Stimulated activated CD8-positive, alpha-beta memory T cell treated with anti-CD3 and anti-CD28 coated beads, Interleukin-7, amount 100 ng/mL, for 24 hours (primary cell): ENCODE measurements at places on chromosomes 4 and X.

GRCh38 chrX:356385-357034 is 30.2 kb downstream of the PPP2R3B start:
- no peak for DNase-seq

- DNase-seq: no peak
Measured at GRCh38 chrX:37361596-37361995, 12.4 kb downstream of the PRRG1 start.

- no peak for DNase-seq
Measured at GRCh38 chrX:111354496-111354895, 57.5 kb downstream of the DCX start.

- DNase-seq: no peak
Measured at GRCh38 chr4:83358410-83358809, 23.8 kb upstream of the HPSE start.

- DNase-seq: no peak
Measured at GRCh38 chrX:96776966-96777365, 92.3 kb downstream of the DIAPH2 start.

DNA sequence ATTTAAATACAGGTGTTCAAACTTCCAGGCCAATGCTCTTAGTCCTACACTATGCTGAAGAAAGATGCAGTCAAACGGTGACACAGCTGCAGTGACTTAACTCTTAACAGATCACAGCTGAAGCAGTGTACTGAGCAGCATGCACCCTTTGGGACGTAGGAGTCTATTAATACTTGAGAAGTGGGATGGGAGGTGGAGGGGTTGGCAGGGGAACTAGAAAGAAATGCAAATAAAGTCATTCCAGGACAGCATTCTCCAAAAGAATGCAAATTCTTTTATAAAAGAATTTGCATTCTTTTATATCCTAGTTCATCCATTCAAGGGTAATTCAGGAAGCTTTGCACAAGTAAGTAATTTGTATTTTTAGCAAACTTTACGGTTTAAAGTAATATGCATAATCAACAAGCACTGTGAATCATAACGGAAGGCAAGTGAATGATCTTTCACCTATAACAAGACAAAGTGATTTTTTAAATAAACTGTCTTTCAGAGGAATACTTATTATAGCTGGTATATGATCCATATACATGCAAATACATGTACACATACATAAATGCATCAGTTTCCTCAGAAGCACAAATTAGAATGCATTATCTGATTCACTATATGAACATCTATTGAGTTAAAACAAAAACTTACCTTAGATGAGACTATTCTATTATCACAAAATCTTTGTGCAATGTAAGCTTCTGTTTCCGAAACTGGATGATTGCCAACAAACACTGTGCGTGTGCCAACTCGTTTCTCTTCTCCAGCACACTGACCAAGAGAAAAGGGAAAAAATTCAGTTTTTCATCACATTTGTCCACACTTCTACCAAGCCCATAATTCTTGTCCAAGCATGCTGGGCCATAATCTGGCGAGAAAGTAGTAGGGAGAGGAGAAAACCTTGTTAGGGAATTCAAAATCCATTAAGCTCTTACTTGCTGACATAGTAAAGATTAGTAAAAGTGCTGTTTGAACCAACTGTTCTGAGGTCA is 106.5 kb downstream of the ATP11C start:
- DNase-seq: no peak

DNA sequence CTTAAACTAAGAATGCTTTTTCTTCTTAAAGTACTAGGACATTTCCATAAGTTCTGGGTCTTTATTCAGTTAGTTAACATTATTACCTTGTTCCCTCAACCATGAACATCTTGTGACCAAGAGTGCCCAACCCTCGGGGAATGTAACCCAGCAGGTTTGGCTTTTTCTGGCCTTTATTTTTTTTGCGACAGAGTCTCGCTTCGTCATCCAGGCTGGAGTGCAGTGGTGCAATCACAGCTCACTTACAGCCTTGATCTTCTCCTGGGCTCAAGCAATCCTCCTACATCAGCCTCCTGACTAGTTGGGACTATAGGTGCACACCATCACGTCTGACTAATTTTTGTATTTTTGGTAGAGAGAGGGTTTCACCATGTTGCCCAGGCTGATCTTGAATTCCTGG is 65.1 kb downstream of the USP11 start:
- DNase-seq: no peak

- no peak for DNase-seq
Measured at GRCh38 chr4:145420595-145421214, 60.9 kb upstream of the SMAD1 start.

DNA sequence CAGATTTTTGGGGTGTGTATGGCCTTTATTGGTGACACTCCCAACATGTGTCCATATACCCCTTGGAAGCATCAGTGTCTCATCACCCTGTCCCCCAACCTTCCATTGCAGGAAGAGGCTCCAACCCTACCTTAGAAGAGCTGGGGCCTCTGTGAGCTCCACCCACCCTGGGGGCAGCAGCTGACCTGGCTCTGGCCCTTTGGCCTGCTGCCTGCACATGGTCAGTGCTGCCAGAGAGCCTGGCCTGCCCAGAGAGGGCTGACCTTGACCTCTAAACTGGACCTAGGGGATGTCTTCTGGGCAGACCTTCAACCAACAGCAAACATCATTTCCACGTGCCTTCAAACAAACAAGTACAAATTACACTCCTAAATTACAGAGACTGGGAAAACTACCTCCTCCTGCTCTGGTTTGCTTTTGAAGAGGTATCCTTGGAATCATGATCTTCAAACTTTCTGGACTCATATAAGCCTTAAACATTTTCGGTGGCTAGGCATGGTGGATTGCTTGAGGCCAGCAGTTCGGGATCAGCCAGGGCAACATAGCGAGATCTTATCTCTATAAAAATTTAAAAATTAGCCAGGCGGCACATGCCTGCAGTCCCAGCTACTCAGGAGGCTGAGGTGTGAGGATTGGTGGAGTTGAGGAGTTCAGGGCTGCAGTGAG is 27.3 kb upstream of the KIAA0232 start:
- no peak for DNase-seq

GRCh38 chr4:74133786-74134499 is 24.0 kb upstream of the MTHFD2L start:
- DNase-seq: peak; percentile 4

GRCh38 chr4:153468587-153468986 is 2.4 kb downstream of the TMEM131L start:
- no peak for DNase-seq

GRCh38 chr4:102308032-102308799 is 37.1 kb downstream of the SLC39A8 start:
- no peak for DNase-seq

DNA sequence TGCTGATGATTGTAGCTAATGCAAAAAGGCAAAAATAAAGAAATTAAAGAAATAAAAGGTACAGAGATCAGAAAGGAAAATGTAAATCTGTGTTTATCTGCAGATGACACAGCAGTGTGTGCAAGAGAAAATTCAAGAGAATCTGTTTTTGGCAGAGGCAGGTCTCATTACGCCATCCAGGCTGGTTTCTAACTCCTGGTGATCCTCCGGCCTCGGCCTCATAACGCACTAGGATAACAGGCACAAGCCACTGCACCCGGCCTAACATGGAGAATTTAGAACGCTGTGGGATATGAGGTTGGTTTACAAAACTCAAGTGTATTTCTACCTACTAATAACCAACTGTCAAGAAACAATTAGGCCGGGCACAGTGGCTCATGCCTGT is 29.4 kb downstream of the CTBP1 start:
- no peak for DNase-seq

DNA sequence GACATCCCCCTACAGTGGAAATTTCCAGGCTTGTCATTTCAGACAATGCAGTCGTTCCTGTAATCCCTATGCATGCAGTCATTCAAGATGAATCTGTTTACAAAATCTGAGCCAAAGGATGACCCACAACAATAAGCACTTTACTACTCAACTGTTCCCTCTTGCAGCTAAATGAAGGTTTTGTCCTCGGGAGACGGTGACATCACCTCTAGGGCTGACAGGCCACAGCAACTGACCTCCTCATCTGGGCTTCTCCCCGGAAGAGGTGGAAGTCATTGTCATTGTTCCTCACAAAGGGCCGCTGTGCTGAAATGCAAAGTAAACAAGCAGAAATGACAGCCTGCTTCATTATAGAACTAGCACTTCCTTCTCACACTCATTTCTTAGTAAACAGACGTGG is 29.2 kb downstream of the CLRN2 start:
- no peak for DNase-seq

- no peak for DNase-seq
Measured at GRCh38 chr4:102585329-102585728, 84.2 kb downstream of the NFKB1 start.

DNA sequence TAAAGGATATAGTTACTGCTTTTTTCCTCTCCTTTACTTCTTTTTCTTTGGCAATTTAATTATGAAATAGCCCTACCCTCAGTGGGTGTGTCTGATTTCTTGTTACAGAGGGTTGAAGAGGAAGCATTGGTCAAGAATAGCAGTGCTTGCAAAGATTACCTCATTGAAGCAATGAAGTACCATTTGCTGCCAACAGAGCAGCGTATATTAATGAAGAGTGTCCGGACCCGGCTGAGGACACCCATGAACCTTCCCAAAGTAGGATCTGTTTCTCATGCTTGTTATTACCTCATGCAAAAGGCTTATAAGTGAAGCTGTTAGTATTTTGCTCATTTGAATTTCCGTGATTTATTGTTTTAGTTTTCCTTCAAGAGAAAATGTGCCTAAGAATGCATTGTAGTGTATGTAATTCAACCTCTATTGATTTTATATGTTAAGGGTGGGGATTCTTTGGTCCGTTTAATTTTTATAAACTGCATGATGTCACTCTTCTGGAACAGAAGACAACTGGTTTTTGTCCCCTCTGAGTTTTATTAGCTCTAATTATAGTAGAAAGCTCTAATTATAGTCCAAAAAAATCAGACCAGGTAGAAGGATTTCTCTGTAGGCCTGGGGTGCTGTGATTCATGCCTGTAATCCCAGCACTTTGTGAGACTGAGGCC is 27.9 kb upstream of the MSMO1 start:
- DNase-seq: no peak

DNA sequence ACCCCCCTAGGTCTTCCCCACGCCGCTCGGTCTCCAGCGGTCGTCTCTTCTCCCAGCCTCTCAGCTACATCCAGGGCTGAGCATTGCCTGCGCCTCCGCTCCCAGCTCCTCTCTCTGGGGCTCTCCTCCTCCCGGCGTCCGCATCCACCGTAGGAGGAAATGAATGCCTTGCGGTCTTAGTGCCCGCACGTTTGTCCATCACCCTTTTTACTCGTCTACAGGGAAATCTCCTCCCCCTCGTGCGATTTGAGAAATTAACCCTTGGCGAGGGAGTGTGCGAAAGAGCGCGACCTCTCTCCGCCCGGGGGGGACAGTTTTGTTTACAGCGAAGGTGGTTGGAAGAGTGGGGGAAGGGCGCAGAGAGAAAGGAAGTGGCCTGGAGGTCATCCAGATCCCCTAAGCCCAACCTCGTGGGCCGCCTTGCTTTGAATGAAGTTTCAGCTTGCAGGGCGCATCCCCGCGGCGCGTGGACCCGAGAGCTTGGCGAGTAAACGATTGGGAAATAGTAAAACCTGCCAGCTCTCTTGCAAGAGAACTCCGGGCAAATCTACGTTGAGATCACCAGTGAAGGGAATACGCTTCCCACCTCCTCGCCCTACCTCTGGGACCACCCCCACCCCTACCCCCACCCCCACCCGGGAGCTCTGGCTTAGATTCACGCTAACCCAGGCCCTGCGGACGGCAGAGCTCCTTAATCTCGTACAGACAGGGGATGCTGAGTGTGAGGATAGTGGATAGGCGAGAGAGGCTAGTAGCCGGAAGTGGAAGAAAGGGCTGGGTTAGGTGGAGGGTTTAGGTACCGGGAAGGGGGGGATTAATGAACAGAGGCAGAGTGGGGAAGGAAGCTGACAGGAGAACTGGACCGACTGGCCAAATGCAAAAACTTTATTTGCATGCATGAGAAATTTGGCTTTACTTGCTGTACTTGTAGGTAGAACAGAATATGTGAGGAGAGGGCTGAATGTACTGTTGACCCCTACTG is at the start of gene ELOVL6:
Gene ELOVL6, minus strand, starts transcription at position 181 of the 982 bp plus-strand sequence. CDS start 280 bp downstream, outside the sequence.
- no peak for DNase-seq

GRCh38 chrX:12997906-12998687 is 23.2 kb downstream of the TMSB4X start:
- no peak for DNase-seq

DNA sequence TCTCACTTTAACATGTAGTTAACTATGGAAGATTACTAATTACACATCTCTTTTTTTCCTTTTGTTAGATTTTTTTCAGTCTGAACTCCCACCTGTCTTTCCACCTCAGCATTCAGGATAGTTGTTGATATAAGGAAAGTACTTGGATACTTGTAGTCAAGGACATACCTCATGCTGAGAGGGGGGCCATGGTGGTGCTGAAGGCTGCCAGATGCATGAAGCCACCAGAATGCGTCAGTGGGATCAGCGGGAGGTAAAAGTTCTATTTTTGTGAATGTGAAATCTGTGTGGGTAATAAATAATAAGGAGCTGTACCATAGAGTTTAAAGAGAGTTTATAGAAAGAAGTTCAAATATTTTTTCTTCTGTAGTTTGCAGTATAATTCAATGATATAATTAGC is 13.1 kb upstream of the NDST4 start:
- DNase-seq: no peak

- DNase-seq: no peak
Measured at GRCh38 chr4:136495076-136495475, 1037.2 kb downstream of the PCDH18 start.

- no peak for DNase-seq
Measured at GRCh38 chr4:68630371-68630770, 40.1 kb downstream of the UGT2B15 start.

DNA sequence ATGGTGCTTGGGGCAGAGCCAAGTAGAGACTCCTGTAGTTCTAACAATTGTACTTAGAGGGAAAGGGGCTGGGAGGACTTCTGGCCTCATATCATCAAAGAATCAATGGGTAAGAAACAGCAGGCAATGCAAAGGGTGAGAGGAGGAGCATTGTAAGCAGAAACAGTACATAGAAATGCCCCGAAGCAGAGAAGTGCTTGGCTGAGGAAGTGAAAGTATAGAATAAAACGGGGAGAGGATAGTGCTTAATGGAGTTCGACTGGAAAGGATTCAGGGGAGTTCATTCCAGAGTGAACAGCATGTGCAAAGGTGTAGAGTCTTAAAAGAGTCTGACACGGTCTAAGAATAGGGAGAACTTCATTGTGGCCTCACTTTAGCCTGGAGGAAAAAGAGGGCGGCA is 103.0 kb downstream of the SYNPO2 start:
- no peak for DNase-seq

DNA sequence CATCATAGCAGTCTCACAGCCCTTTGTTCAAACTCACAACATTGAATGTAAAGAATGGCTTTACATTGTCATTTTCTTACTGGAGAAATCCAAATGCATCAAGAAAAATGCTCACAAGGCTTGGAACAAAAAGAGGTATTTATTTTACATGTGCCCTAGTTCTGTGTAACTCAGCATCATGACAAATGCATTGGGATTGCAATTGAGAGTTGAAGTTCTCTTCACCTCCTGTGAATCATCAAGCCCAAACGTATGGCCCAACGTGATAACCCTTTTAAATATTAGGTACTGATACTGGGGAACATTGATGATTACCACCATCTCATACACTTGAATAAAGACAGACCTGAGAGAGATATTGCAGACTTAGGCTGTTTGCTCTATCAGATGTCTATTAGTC is 61.6 kb downstream of the GASK1B start:
- no peak for DNase-seq
